ENCODE measurements at places on chromosomes 16 and 17.

DNA sequence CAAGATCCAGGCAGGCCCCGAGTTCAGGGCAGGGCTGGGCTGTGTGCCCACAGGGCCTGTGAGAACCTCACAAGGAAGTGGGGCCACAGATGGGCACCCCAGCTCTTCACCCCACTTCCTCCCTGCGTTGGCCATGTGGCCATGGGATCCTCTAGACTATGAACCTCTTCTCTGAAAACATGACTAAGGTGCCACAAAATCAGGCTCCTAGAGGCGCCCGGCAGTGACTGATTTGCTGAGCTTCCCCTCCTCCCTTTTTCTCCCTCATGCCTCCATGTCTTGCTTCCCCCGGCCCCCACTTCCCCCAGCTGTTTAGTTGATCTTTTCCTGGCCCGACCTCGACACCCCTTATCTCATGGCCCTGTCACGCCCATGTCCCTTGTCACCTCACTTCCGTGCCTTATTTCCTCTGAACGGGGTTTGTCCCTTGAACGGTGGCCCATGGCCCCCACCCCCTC, 87.1 kb downstream of the KCNJ12 start:
- no peak for DNase-seq

- DNase-seq = no peak
Measured at GRCh38 chr16:68313116-68313515, 2.3 kb downstream of the PRMT7 start.

DNA sequence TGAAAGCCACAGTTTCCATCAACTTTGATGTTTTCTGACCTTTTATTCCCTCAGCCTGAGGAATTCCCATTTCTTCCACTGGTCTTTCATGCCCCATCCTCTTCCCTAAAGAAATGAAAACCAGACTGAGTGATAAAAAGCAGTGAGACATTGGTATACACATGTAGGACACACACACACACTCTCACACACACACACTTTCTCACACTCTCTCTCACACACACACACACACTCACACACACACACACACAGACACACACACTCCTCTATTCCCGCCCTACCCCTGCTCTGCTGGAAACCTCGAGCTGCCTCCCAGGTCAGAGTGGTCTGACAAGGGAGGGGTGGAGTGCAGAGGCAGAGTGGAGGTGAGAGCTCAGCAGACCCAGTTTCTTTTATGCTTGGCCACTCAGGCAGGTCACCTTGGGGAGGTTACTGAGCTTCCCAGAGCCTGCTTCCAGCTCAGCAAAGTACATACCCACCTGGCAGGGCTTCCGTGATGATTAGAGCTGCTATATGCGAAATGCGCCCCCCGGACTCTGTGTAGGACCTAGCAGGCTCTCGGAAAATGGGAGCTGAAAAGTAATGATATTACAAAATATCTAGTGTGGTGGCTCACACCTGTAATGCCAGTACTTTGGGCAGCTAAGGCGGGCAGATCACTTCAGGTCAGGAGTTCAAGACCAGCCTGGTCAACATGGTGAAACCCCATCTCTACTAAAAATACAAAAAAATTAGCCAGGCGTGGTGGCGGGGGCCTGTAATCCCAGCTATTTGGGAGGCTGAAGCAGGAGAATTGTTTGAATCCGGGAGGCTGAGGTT, 30.7 kb downstream of the CCR7 start:
- no peak for DNase-seq

- no peak for DNase-seq
Measured at GRCh38 chr17:39173526-39174274, 7.7 kb upstream of the ARL5C start.

- no peak for DNase-seq
Measured at GRCh38 chr16:80743772-80744171, 60.6 kb downstream of the CDYL2 start.

DNA sequence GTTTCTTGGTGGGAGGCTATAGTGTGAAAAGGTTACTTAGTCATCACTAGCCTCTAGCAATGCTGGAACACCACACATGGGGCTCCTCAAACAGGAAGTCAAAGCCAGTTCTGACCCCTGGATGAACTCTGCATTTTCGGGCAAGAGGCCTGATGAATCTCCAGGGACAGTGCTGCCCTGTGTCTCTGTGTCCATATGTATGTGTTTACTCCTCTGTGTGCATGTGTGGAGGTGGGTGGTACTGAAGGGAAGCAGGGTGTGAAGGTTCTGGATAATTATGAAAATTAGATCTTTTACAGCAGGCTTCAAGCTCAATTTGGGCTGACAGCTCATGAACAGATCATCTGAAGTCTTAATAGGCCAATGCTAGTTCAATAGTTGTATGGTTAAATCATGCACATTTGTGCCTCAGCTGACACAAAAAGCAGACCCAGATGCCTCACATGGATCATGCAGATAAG, 133.6 kb downstream of the SNX11 start:
- DNase-seq = peak; percentile 45

- DNase-seq = no peak
Measured at GRCh38 chr17:81331527-81332043, 36.5 kb upstream of the SLC38A10 start.

DNA sequence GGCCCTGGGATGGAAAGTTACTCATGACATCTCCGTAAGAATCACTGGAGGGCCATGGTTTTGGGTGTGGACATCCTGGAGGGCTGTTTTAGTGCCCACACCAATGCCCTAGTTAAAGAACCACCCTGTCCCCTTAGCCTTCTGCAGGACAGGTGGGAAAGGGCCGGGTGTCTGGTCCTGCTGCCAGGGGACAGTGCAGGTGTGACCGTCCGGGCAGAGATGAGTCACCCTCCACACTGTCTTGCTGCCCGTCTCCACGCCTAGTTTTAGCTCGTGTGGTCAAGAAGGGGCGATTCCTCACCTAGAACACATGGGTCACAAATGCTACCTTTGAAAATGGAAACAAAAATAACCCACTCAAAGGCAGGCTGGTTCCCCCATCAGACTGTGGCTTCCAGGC, 17.0 kb downstream of the CEP295NL start:
- no peak for DNase-seq

DNA sequence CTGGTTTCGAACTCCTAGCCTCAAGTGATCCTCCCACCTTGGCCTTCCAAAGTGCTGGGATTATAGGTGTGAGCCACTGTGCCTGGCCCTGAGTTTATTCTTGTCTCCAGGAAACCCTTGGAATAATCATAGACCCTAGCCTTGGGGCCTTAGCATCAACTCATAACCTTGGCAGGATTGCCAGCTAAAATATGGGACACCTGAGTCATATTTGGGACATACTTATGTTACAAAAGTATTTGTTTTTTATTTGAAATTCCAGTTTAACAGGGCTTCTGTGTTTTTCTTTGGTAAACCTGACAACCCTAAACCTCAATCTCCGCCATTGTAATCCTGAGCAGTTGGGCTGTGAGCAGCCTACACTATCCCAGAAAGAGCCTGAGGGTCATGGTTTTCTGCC, 28.6 kb upstream of the TNS4 start:
- DNase-seq = no peak

DNA sequence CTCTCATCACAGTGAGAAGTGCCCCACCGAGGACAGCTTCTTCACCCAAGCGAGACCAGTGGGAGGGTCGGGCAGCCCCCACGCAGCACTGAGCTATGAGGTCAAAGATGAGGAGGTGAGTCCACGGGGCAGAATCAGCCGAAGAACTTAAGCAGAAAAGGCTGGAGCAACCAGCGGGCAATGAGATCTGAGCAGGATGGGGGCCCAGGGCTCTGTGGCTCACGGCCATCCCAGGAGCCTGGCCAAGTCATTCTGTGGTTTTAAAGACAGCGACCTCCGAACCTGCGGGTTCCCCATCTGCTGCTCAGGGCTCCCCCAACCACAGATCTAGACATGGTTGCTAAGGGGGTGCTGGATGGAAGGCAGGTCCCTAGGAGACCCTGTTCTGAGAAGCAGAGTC, 202.6 kb downstream of the RBFOX3 start:
- DNase-seq = no peak

DNA sequence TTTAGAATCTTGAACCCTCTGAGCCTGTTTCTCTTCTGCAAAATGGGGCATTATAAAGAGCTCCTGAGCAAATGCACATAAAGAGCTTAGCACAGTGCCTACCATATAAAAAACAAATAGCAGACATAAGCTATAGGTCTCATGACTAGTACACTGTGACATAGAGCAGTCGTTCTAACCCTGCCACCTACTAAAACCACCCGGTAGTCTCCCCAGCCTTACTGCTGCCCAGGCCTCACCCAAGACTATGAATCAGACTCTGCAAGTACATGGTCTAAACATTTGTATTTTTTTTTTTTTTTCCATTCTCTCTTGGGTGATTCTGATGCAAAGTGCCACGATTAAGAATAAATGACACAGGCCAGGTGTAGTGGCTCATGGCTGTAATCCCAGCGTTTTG, 33.9 kb downstream of the STX8 start:
- DNase-seq = no peak

GRCh38 chr17:17729620-17730249, 48.5 kb downstream of the RAI1 start:
- no peak for DNase-seq

DNA sequence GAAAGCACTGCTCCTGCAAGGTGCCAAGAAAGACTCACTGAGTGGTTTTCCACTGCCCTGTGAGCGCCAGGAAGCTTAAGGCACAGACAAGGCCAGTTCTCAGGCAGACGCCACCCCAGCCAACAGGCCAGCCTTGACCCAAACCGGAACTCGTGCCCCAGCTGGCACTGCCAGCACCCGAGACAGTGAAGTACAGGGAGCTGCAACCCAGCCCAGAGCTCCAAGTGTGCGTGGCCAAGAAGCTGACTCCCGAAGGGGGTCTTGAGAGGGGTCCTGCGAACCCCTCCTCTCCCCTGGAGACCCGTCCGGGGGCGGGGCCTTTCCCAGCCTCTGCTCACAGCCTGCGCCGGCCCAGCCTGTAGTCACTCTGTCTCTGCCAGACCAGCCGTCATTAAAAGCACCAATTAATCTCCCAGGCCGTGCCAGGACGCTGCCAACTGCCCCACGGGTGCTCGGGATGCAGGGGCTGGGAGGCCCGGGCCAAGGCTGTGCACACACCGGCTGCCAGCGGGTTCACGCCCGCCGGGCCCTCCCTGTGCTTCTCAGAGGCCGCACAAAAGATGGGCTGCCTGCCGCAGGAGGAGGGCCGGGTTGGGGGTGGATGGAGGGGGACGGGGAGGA, 4.4 kb upstream of the SOX8 start:
- DNase-seq = no peak

- DNase-seq = no peak
Measured at GRCh38 chr16:74749291-74750055, 25.1 kb downstream of the FA2H start.

- DNase-seq = no peak
Measured at GRCh38 chr17:44102849-44103622, 20.4 kb downstream of the HDAC5 start.

GRCh38 chr16:78705694-78706093, 606.2 kb downstream of the WWOX start:
- DNase-seq = no peak

DNA sequence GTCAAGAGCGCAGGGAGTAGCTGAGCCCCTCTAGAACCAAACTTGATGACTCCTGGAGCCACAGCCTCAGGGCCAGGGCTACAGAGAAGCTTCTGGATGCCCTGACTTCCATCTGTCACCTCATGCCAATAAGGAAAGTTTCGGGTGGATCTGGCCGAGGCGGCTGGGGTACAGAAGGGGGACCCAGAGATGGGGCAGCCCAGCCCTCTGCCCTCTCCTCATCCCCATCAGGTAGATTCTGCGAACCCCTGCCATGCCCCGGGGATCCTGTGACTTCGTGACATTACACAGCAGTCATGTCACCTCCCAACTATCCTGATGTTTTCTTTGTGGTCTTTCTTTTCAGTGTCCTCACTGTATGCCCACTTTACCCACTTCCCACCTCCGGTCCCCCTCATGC, 114.4 kb downstream of the CCDC182 start:
- DNase-seq = no peak

DNA sequence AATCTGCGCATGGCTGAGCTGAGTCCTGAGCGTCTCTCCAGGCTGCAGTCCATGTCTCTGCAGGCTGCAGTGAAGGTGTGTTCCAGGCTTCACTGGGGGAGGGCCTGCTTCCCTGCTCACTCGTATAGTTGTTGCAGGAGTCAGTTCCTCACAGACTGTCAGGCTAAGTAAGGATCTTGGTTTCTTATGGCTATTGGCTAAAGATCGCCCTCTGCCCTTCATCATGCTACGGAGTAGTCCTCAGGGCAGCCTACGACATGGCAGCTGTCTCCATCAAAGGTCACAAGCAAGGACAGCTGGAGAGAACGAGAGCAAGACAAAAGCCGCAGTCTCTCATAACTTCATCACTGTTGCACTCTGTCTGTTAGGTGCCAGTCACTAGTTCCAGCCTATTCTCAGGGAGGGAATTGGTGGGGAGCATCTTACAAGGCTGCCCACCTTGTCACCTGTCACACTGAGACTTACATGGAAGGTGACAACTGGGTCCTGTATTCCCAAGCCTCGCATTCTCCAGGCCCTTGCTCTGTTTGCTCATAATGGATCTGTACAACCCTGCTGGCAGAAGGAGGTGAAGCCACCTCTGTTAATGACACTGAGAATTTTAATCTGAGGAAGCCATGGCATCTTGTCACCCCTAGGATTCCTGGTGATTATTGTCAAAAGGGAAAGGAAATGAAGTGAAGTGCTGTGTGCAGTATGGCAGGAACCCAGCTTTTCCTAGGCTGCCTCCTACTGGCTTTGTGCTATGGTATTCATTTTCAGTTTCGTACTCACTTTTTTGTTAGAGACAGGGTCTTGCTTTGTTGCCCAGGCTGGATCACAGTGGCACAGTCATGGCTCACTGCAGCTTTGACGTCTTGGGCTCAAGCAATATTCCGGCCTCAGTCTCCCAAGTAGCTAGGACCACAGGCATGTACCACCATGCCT, 43.4 kb downstream of the MFSD11 start:
- DNase-seq = no peak

GRCh38 chr16:4767872-4768548, 1.0 kb upstream of the ZNF500 start:
- DNase-seq = no peak

Data from H54 (cell line).